ENCODE measurements at places on chromosomes 2 and 18.

DNA sequence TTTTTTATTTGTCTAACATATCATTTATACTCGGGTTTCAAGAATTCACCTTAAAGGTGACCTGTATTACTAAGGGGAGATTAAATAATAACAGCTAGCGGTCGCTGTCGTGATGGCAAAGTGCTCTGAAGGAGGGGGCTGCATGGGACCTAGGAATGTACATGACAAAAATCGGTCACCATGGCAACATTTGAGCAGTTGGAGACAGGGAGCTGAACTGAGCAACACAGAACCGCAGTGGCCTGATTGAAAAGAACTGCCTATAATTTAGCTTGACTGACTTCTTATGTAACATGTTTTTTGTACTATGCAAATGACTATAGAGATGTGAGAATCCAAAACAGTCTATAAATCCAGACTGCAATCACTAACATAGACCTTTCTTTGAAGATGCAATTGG, 34.3 kb upstream of the EPHA4 start:
- DNase-seq = no peak

GRCh38 chr2:40451918-40452605, at the start of gene SLC8A1:
TSS of gene SLC8A1 (minus strand) at chr2:40452090.
- DNase-seq = no peak

DNA sequence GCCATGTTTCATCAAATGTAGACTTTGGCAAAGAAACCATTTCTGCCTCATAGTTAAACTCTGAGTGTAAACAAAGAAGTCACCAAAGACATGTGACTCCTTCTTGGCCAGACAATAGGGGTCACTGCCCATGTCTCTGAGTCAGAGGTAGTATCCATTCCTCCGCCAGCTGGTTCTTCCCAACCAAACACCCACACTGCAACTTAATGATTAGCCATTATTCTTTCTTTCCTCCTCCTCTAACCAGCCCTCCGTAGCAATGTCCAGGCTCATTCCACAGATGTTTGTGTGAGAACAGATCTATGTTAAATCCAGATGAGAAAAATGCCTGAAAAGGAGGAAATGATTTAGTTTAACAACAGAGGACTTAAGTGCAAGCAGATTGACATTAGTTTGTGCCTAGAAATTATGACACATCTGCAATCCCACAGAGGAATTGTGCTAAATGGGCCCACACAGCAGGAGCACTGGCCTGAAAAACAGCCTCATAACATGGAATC, 127.9 kb upstream of the SH3BP4 start:
- DNase-seq = no peak

- peak; percentile 23 for DNase-seq
Observed at GRCh38 chr2:239008004-239008403, 160.1 kb downstream of the TWIST2 start.

DNA sequence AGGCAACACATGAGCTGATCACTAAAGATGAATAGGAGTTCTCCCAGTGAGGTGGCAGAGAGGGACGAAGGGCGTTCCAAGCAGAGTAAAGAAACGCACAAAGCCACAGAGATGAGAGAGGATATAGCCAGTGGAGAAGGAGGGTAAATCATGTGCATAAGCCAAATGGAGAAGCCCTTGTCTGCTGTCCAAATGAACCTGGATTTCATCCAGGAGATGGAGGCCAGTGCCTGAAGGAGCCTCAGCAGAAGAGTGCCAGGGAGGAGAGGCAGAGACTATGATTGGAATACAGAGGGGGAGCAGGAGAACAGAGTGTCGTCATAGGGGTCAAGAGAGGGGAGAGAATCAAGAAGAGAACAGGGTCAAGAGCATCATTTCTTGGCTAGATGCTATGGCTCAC, 48.9 kb upstream of the STPG4 start:
- no peak for DNase-seq

GRCh38 chr2:101998896-101999789, 7.4 kb downstream of the IL1R2 start:
- DNase-seq = no peak

DNA sequence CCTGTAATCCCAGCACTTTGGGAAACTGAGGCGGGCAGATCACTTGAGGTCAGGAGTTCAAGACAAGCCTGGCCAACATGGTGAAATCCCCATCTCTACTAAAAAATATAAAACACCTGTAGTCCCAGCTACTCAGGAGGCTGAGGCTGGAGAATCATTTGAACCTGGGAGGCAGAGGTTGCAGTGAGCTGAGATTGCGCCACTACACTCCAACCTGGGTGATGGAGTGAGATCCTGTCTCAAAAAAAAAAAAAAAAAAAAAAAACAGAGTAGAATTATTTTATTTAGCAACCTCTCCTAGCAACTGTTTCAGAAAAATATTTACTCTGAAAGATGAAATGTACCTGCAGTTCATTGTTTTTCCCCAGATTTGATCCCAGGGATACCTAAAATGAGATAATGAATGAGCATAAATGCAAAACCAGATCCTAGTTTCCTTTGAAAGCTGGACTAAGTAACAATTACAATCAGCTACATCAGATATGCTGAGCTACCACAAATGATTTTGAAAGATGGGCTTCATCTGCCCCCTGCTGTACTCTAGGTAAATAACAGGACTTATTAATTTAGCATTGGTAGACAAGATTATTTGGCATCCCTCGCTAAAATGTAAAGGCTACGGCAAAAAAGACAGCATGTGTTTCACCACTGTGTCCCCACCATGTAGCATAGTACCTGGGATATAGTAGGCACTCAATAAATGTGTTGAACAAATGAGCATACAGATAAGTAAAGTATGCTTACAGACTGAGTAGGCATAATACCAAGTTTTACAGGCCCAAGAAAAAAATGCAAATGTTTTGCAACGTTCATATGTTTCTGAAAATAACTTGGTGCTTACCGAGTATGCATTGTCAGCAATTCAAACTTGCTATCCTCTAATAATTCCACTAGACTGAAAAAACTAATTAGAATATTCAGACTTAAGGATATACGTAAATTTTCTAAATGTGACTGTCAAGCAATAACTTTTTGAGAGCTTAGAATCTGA, 102.5 kb downstream of the ATL2 start:
- DNase-seq = no peak

DNA sequence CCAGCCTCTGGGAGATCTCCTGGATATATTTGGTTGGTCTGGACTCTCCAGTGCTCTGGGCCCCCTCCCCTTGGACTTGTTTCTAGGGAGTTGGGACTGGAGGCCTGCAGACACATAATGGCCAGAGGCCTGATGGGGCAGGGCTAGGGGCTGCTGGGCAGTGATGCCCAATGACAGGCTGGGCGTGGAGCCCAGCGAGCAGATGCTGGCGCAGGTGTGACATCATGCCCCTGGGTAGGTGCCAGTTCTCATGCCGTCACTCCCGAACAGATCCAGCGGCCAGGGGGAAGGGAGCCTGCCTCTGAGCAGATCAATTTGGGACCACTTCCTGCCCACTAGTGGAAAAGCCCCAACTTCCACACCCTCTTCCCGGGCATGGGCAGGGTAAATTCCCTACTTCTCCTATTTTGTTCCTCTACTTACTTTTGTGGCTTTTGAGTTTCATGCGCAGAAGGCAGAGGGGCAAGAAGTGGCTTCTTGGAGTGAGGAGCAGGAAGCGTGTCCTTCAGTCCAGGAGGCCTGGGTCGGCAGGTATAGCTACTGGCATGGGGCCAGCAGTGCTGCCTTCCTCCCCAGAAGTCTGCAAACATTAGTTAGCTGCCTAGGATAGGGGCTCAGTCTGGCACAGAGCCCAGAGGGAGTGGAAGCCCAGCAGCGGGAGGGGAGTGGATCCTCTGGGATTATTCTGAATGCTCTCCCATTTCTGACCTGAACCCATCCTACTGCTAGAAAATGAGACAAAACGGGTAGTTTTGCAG, 6.1 kb downstream of the MPV17 start:
- DNase-seq = no peak
